T-cell (primary cell): ENCODE measurements at places on chromosomes 11 and 22. TPM values are rescaled to one million over a fixed set of nuclear protein-coding genes. Genes with fewer than 3 reads are reported as not detected.

DNA sequence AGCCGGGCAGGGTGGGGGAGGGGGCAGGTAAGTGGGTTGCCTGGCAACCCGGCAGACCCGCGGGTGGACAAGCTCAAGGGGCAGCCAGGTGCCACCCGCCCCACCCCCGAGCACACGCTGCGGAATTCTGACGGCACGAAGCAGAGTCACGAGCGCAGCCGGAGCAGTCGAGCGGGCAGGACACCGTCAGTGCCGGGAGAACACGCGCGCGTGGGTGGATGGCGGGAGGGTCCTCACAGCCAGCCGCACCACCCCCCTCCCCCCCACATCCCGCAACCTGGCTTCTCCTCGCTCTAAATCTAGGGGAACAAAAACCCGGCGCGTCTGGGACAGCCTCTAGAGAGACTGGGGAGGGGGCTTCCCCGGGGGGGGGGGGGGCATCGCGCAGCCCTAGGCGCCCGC, 133.1 kb upstream of the HSD17B12 start:
- H3K27ac ChIP-seq = no peak overlapping the region
- peaks cover 29% of the 10 kb centered on the region for H3K27me3 ChIP-seq
- peaks cover 3% of the 10 kb centered on the region for H3K4me1 ChIP-seq
- H3K4me3 ChIP-seq = no peak overlapping the region
- DNase-seq = no peak

The DGCR8 gene
- total RNA-seq = 44.9 TPM

The SLC22A25 gene
- not detected for total RNA-seq

The GAL3ST1 gene
- total RNA-seq = not detected

DNA sequence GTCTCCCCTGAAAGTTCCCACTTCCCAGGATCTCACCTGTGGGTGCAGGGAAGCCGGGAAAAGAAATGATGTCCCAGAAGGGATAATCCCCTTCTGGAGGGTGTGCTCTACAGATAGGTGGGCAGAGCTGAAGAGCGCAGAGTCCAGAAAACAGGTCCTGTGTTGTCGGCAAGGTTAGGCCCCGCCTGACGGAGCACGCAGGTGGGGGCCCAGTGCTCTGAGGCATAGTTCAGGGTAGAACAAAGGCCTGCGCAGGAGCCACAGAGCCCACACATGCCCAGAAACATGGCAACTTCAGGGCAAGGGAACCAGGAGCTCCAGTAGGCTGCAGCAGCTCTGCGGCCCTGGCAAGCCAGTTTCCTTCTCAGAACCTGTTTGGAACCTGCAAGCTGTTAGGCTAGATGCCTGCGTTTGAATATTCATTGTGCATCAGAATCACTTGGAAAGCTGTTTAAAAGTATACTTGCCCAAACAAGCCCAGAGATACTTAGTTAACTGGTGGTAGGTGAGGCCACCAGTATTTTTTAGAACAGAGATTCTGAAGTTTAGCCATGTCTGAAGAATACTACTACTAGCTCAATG, 386.6 kb downstream of the BUD13 start:
- no peak overlapping the region for H3K4me3 ChIP-seq
- no peak for DNase-seq
- H3K27ac ChIP-seq = no peak overlapping the region

The RCOR2 gene
- 0.09 TPM for total RNA-seq

The MS4A3 gene
- total RNA-seq = 0.40 TPM

- peaks cover 37% of the 10 kb centered on the region for H3K27me3 ChIP-seq
- H3K27ac ChIP-seq = no peak overlapping the region
- DNase-seq = no peak
- no peaks in the 10 kb centered on the region for H3K36me3 ChIP-seq
- H3K4me1 ChIP-seq = peaks cover 48% of the 10 kb centered on the region
These were observed 12.5 kb upstream of the TCF20 start for GRCh38 chr22:42282943-42283277.

The CCDC88B gene
- 141 TPM for total RNA-seq

The TSSK2 gene
- not detected for total RNA-seq
